NB4 (cell line): ENCODE measurements at places on chromosomes 5 and 9.

GRCh38 chr5:59266410-59266809 is 627.1 kb downstream of the PDE4D start:
- DNase-seq: no peak

- no peak for DNase-seq
Measured at GRCh38 chr9:5518937-5519319, 8.6 kb downstream of the PDCD1LG2 start.

DNA sequence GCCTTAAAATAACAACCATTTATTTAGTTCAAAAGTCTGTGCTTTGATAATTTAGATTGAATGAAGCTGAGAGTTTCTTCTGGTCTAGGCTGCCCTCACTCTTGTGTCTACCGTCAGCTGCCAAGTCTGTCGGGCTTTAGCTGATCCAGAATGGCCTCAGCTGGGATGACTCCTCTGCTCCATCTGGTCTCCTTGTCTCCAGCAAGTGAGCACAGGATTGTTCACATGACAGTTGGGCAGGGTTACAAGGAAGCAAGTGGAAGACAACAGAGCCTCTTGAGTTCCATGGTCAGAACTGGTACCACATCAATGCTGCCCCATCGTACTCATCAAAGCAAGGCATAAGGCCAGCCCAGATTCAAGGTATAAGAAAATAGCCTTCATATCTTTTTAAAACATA is 9.0 kb downstream of the HTR1A start:
- DNase-seq: no peak

GRCh38 chr5:81080809-81081460 is 120.8 kb downstream of the RASGRF2 start:
- DNase-seq: no peak

GRCh38 chr9:20805766-20806165 is 121.7 kb downstream of the FOCAD start:
- no peak for DNase-seq

DNA sequence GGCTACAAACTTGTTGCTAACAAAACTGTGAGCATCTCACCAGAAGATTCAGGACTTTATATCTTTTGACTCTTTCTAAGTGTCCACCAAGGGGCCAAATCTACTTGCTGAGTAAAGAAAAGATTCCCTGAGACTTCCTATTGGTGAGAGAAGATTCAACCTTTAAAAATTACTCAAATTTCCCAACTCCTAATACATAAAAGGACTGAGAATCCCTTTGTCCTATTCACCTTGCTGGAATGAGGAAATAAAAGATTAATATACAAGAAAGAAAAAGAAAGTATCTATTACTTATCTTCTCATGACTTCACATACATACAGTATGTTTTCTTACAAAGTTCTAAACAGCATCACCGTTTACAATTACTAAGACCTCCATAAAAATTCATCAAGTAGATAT is 47.9 kb upstream of the MYOT start:
- no peak for DNase-seq

GRCh38 chr5:159975462-159976019 is 33.4 kb upstream of the TTC1 start:
- DNase-seq: peak; percentile 9

DNA sequence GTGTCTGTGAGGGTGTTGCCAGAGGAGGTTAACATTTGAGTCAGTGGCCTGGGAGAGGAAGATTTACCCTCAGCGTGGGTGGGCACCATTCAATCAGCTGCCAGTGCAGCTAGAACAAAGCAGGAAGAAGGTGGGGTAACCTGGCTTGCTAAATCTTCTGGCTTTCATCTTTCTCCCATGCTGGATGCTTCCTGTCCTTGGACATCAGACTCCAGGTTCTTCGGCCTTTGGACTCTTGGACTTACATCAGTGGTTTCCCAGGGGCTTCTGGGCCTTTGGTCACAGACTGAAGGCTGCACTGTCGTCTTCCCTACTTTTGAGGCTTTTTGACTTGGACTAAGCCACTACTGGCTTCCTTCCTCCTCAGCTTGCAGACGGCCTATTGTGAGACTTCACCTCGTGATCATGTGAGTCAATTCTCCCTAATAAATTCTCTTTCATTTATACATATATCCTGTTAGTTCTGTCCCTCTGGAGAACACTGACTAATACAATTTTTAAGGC is 38.1 kb downstream of the PBX3 start:
- no peak for DNase-seq

GRCh38 chr5:67166460-67167285 is 29.9 kb downstream of the CD180 start:
- DNase-seq: no peak

DNA sequence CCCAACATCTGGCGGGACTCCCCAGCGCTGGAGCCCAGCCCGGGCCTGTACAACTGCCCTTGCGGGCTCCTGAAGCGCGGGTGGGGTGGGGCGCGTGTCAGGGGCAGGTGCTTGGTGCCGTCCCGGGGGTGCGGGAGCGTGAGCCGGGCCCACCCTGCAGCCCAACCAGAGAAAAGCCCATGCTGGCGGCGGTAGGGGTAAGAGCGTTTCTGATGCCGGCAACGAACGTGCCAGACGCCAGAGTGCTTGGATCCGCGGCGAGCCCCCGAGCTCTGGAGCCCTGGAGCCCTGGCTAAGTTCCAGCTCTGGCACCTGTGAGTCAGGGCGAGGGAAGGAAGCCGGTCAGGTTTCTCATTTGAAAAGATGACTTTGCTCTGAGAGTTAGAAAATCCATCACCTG is 58.0 kb downstream of the ZNF510 start:
- DNase-seq: no peak

GRCh38 chr5:86864051-86864450 is 246.3 kb downstream of the COX7C start:
- DNase-seq: no peak

- no peak for DNase-seq
Measured at GRCh38 chr9:79080536-79080935, 491.2 kb upstream of the TLE4 start.

- DNase-seq: peak; percentile 23
Measured at GRCh38 chr5:119016125-119016774, 27.9 kb upstream of the DTWD2 start.

- DNase-seq: peak; percentile 55
Measured at GRCh38 chr5:4868140-4868735, 271.9 kb upstream of the ADAMTS16 start.

DNA sequence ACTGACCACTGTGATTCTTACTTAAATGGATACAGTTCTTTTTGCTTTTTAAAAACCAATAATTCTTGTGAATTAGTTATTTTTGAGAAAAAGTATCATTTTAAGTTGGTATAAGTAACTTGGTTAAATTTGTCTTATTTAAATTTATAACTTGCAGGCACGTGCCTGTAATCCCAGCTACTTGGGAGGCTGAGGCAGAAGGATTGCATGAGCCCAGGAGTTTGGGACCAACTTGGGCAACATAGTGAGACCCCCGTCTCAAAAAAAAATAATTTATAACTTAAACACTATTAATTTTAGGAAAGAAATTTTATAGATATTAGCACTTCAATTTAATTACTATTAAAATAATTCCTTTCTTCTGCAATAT is 5.0 kb downstream of the CPEB4 start:
- no peak for DNase-seq

GRCh38 chr5:55694152-55694830 is 17.8 kb downstream of the SLC38A9 start:
- DNase-seq: peak; percentile 55

DNA sequence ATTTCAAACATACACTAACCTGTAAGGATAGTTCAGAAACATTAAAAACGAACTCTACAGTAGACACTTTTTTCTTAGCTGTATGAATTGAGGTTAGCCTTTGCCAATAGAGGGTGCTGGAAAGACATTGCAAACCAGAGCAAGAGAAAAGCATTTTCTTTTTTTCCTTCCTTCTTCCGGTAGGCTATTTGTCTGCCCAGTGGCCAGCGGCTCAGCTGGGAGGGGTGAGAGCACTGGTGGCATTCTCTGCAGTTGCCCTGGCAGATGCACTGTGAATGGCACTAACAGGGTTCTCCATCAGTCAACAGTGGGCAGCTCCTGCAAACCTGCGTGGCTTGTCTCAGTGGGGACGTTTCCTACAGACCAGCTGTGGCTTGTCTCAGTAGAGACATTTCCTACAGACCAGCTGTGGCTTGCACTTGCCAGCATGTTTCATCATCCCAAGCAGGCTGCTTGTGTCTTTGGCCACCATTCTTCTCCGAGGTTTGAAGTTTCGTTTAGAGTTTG is 984.5 kb upstream of the CDH18 start:
- peak; percentile 25 for DNase-seq

DNA sequence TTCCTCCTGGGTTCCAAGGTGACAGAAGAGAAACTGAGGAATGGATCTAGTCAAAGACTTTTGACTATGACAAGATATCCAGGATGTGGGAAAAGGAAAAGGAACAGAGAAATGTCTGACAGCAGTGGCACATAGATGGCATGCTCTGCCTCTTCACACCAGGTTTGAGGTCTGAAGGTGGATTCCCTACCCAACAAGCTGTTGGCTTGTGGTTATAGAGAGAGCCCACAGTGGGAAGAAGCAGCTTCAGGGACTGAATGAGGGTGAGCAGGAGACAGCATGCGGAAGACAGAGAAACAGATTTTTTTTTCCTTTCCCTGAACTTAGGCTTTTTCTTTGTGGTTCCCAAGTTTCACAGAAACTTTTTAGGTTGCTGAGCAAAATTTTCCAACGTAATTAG is 20.6 kb downstream of the IFNW1 start:
- DNase-seq: no peak

GRCh38 chr5:73911761-73912393 is 285.9 kb downstream of the ARHGEF28 start:
- no peak for DNase-seq

DNA sequence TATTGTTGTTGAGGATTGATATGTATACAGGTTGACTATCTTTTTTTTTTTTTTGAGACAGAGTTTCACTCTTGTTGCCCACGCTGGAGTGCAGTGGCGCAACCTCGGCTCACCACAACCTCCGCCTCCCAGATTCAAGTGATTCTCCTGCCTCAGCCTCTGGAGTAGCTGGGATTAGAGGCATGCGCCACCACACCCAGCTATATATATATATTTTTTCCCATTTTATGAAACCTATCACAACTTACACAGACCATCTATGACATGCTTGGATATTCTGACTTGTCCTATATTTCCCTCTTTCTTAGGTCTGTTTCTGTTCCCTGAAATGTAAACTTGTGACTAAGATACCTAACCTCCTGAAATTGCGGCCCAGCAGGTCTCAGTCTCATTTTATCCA is 5.0 kb downstream of the CD14 start:
- DNase-seq: no peak

DNA sequence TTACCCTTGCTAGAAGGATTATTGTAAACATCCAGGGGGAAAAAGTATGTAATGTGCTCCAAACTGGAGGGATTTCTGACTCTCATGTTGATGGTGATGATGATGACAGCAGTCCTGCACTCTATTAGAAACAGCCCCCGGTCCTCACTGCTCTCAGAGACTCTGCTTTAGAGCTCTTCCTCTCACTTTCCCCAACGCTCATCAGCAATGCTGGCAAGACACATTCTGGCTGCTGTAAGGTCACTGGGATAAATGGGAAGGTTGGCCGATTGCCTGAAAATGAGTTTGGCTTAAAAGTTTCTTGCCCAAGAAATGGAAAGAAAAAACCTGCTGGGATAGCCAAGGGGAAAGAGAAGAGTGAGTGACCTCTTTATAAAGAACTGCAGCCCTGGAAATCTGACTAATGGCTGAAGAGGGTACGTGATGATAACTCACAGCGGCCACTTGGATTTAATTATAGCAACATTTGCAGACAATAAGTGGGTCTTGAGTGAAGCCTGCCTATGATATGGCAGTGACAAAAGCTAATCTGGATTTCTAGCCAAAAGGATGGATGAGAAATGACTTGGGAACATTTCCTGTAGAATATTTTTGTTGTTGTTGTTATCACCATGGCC is 235.8 kb downstream of the TMEM38B start:
- no peak for DNase-seq

- DNase-seq: peak; percentile 87
Measured at GRCh38 chr5:109468737-109469420, 59.1 kb upstream of the PJA2 start.

DNA sequence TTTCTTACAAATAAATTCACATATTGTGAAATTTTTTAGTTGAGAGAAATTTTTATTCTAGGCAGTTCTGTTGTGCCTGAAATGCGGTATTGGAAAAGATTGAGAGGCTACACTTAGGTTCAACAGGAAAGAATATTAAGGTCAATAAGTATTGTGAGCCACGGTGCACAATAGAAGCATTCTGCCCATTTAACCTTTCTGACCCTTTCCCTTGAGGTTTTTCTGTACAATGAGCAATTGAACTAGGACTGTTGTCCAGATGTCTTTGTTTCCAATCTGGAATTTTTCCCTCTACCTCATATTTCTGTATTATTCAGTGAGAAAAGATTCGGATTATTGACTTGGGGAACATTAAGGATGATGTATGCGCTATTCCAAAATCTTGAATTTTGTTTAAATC is 205.2 kb downstream of the NR3C1 start:
- DNase-seq: no peak

- DNase-seq: peak; percentile 82
Measured at GRCh38 chr9:129583308-129584038, 37.4 kb downstream of the C9orf50 start.

DNA sequence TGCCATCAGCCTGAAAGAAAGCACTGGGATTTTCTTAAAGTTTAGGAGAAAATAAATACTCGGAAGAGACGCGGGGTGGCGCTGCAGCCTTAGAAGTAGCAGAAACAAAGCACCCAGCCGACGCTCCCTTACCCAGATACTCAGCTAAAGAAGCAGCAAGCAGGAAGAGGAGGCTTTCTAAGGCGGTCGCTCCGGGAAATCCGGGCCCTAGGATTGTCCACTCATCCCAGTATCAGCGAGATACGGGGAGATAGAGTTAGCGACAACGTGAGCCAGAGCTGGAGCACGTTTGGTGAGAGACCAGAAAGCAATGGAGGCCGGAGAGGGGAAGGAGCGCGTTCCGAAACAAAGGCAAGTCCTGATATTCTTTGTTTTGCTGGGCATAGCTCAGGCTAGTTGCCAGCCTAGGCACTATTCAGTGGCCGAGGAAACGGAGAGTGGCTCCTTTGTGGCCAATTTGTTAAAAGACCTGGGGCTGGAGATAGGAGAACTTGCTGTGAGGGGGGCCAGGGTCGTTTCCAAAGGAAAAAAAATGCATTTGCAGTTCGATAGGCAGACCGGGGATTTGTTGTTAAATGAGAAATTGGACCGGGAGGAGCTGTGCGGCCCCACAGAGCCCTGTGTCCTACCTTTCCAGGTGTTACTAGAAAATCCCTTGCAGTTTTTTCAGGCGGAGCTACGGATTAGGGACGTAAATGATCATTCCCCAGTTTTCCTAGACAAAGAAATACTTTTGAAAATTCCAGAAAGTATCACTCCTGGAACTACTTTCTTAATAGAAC is at the start of gene PCDHB2:
Gene PCDHB2, plus strand, starts transcription at position 135 of the 782 bp plus-strand sequence. Its CDS starts 176 bp downstream, at position 311.
- peak; percentile 61 for DNase-seq

GRCh38 chr5:17314907-17315471 is 97.6 kb downstream of the BASP1 start:
- DNase-seq: peak; percentile 45

DNA sequence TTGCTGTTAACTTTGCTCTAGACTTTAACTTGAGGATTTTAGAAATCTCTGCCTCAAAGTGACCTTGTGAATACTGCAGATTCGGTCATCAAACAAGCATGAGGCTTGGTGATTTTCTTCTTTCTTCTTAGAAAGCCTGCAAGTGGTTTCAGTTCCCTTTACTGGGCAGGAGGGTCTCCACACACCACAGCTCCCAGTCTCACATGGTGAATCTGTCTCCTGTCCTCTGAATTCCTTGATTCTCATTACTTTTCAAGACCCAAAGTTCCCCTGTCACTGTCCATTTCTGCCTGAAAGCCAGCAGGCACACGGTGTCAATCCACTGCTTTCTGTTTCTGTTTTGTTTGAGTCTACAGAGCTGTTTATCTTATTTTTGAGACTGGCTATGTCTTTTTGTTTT is 14.1 kb downstream of the HSPB3 start:
- peak; percentile 18 for DNase-seq
